ENCODE measurements at places on chromosomes 11 and 22.
A peak's percentile ranks its signal among the peaks of the same experiment; 100 is the strongest.

- DNase-seq = no peak
These were observed 90.9 kb downstream of the CTTN start for GRCh38 chr11:70489276-70489675.

DNA sequence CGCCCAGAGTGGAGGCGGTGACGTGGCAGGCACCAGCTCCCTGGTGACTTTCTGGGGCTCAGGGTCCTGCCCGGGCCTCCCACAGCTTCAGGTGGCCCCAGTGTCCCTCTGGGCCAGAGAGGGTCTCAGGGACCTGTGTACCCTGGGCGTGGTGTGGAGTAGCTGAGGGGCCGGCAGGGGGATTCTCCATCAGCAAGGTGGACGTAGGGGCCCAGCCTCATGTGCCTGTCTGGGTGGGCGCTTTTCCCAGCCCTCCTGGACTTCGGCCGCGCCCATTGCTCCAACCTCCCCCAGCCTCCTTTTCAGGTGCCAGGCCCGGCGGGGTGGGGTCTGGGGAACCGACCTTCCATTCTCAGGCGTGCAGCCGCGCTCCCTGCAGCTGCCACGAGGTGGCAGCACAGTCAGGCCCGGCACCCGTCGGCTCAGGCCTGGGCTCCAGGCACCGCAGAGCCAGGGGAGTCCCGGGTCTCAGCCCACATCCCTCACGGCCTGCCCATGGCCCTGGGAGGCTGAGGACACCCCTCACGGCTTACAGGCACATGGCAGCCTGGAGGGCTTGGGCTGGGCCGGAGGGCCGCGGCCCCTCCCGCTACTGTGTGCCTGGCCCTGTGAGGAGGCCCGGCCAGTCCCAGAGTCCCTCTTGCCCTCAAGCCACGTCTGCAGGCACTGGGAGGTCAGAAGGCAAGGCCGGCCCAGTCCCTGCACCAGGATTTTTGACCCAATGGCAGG lies 19.9 kb upstream of the MUC5B start:
- DNase-seq = peak; percentile 40

DNA sequence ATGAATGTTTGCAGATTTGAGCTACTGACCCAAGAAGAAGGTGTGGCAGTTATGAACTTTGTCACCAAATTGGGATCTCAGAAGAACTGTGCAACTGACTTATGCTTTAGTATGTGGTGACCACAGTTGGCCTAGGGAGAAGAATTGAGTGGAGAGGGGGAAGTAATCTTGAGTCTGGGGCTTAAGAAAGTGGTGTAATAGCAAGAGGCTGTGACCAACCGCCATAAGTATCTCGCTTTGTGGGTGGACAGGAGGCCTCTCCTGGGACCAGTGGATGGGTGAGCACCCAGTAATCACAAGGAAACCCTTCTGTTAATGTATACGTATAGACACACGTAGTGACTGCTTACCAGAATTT lies 12.7 kb upstream of the IL10RA start:
- DNase-seq = no peak

GRCh38 chr11:116275635-116276034 lies 497.2 kb downstream of the BUD13 start:
- no peak for DNase-seq

- DNase-seq = no peak
These were observed 47.6 kb upstream of the THY1 start for GRCh38 chr11:119470317-119471291.

DNA sequence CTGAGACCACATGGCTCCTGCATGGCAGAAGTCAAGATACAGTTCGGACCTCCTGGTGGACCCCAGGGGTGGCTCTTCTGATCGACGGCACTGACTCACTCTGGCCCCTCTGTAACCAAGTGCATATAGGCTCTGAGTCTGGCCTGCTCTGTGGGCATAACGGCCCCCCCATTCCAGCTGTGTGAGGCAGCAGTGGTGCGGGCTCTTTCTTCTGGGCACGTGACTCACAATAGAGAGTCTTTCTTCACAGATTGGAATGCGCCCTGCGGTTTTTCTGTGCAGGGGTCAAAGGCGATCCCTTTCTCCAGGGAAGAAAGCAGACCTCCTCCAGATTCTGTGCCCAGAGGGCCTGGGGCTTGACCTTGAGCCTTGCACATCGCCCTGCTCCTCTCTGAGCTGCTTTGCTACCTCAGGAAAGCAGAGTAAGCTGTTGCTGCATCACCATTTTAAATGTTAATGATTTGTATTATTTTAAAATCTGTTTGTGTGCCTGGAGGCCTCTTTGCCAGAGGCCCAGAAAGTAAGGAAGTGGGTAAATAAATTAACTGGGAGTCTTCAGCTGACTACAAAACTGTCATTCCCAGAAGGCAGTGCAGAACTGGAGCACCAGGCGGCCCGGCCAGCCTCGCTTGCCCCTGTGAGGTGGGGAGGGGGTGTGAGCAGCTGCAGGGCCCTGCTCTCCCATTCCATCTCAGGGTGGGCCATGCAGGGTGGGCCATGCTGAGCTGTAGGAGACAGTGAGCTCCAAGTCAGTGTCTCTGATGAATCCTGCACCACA lies 199.0 kb downstream of the GRIK4 start:
- no peak for DNase-seq

- DNase-seq = no peak
These were observed 209.1 kb downstream of the BUD13 start for GRCh38 chr11:116563712-116564047.

DNA sequence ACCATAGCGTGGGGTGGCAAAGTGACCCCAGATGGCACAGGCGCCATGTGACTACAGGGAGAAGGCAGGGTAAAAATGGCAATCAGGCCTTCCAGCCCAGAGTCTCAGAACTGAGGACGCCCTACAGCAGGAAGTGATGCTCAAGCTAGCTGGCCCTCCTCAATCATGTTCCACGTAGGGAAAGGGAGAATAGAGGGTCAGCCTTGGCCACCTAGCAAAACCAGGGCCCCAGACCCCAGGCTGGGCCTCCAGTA lies 978 bp upstream of the ANKRD13D start:
- DNase-seq = no peak

GRCh38 chr11:92886243-92886905 lies 83.1 kb upstream of the MTNR1B start:
- no peak for DNase-seq

DNA sequence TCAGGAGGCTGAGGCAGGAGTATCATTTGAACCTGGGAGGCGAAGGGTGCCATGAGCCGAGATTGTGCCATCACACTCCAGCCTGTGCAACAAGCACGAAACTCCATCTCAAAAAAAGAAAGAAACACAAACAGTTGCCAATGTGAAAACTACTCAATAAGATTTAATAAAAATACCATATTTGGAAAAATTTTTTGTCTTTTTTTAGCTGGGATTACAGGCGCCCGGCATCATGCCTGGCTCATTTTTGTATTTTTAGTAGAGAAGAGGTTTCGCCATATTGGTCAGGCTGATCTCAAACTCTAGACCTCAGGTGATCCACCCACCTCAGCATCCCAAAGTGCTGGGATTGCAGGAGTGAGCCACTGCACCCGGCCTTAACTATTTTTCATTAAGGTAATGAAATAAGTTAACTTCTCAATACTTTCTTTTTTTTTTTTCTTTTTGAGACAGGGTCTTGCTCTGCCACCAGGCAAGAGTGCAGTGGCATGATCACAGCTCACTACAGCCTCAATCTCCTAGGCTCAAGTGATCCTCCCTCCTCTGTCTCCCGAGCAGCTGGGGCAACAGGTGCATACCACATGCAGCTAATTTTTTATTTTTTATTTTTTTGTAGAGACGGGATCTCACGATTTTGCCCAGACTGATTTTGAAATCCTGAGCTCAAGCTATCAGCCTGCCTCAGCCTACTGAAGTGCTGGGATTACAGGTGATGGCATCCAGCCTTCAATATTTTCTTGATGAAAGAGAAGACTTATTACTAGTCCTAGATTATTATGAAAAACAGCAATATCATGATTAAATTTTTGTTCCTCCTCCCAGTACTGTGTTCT lies 4746.2 kb upstream of the OR11H1 start:
- DNase-seq = no peak

DNA sequence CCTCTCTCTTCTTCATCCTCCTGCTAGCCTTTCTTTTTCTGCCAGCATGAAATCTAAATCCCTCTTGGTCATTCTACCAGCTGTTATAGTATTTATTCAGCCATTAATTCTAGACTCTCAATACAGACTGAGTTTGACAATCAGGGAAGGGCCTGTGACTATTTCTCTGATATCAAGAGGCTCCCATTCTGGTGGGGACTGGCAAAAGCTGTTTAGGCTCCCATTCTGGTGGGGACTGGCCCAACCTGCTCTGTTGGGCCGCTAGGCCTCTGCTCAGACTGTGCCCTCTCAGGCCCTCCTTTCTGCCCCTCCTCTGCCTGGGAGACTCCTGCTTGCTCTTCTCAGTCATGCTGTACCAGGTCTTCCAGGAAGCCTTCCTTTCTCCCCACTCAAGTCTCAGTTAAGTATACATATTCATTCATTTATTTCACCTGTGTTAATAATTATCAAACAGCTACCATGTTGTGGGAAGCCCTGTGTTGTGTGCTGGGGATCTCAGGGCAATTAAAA lies 323.7 kb upstream of the NARS2 start:
- no peak for DNase-seq

GRCh38 chr11:103294516-103294915 lies 185.3 kb downstream of the DYNC2H1 start:
- DNase-seq = no peak

GRCh38 chr11:132171031-132171430 lies 800.6 kb downstream of the NTM start:
- DNase-seq = no peak

DNA sequence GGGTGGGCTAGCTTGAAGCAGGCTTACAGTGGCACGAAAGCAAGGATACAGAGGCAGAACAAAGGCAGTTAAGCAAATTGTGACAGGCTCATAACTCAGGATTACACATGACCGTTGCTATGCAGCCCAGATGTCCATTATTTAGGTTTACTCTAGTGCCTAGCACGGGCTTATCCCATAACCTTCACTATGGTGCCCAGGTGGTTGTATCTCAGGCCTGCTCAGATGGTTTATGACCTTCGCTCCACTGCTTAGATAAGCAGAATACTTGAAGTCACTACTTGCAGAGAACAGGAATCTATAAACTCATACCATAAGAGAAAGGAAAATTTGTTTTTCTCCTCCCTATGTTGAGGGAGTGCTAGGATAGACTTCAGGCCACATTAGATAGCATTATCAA lies 9.0 kb downstream of the OR6M1 start:
- DNase-seq = no peak

DNA sequence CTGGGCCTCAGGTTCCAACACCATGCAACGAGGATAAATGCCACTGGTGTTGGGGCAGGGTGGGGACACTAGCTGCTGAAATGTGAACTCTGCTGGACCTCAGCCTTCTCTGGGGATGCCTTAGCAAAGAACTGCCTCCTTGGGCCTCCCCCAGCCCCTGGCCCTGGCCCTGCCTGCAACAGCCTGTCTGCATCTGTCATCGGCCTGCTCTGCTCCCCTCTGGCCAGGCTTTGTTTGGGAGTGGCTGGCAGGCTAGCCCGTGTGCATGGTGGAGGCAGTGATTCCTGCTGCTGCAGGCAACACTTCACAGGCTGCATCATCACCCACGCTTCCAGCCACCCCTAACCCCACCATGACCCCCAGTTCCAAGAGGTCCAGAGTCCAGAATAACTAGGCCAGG lies 11.5 kb upstream of the MYOD1 start:
- DNase-seq = no peak

GRCh38 chr22:24494167-24494527 lies 985 bp upstream of the UPB1 start:
- DNase-seq = no peak

- DNase-seq = no peak
These were observed 182.9 kb upstream of the CTSC start for GRCh38 chr11:88520391-88520790.

DNA sequence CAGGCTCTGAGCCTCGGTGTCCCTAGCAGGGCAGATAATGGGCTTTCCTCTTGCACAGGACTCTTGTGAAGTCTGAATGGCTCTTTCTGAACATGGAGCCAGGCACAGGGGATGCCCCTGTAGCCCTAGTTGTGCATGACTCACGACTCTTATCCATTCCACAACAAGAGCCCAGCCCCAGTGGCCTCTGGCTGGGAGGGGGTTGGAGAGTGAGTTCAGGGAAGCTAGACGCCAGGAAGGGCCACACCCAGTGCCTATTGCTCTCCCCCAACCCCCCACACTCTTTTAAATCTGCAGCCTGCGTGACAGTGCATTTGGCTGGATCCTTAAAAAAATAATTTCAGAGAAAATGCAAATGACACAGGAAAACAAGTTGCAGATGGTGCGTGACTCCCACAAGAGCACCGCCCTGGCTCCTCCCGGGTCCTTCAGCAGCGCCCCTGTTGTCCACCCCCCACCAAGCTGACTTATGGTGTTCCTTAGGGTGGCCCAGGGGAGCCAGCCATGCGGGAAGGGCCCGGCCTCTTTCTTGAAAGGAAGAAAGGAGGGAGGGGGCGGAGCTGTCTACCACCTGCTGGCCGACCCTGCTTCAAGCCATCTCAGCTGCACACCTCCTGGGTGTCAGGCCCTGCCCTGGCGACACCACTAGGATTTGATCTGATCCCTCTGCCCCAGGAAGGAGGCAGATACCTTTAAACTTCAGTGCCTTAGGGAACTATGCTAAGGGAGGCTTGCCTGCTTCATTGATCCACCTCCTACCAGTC lies 74.7 kb downstream of the MN1 start:
- no peak for DNase-seq

DNA sequence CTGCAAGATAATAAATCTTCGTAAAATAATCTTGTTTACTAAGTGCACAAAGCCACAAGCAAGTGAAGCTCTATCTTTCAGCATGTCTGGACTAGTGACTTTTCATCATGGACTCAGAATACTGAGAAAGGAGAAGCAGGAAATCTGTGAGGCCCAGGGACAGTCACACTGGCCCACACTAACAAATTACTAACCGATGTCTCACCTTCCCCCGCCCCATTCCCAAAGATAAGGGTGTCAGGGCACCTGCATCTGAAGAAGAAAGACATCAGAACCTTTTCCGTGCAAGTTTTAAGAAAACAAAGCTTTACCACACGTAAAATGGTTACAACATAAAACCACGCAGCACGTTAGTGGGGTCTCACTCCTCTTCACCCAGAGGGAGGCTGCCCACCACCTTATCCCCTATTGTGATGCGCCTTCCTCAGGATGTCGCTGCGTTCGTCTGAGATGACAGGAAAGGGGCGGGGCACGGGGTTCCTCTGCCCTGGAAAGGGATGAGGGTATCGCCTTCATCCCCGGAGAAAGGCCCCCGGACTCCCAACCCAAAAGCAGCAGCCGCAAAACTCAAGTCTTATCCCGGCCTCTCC lies 616 bp downstream of the BTBD10 start:
- DNase-seq = peak; percentile 47

DNA sequence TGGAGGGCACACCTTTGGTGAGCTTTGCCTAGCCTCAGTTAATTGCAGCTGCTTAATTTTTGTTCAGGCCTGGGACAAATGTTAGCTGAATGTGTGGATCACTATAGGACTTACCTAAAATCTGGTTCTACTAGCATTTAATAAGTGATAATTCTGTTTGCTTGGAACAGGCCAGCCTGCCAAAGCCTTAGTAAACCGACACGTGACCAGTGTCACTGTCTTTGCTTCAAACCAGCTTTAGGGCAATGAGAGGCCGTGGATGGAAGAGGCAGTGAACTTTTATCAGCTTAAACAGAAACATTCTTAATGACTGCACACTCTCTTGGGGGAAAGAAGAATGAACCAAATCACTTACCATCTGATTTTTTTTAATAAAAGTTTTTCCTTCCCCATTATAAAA lies 10.8 kb downstream of the PARVA start:
- no peak for DNase-seq

- DNase-seq = no peak
These were observed at the start of gene RHOD for GRCh38 chr11:67056267-67057204. RHOD (plus strand) TSS chr11:67056847; CDS start chr11:67056903, 56 bp downstream.
